ENCODE measurements at places on chromosomes 1 and 21.

DNA sequence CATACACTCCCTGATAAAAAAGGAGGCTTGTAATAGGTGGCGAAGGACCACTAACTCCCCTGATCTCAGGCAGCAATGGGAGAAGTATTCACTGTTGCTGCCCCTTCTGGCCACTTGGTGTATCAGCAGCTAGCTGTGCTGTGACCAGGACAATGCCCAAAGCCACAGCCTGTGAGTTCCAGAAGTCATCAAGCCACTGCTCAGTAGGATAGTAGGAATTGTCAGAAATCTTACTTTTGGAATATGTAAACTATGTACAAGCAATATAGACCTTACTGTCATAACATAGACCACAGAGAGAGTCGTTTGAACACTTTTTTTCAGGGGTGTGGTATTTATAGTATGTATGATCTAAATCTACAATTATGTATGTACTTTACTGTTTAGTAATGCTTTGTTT is 248.3 kb upstream of the CAMK1G start:
- DNase-seq: peak; percentile 25

- DNase-seq: peak; percentile 29
Observed at GRCh38 chr21:41442481-41443186, 16.6 kb downstream of the MX1 start.

DNA sequence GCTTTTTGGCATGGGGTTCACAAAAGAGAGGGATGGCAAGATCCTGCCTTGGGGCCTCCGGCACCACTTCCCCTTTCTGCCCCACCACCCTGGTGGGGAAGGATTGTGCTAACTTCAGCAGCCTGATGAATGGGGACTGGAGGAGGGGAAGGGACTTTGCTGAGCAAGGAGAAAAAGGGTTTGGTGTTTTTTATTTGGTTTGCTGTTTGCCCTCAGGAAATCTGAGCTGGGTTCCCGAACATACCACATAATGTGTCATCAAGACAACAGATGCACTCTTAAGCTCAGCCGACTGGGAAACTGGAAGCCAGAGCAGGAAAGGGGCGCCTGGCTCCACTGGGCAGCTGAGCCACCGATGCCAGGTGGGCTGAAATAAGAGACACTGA is 19.8 kb downstream of the OLFML2B start:
- DNase-seq: peak; percentile 90

GRCh38 chr1:185433667-185434066 is 116.6 kb upstream of the IVNS1ABP start:
- no peak for DNase-seq

GRCh38 chr1:203158423-203158822 is 17.2 kb downstream of the MYBPH start:
- DNase-seq: no peak

DNA sequence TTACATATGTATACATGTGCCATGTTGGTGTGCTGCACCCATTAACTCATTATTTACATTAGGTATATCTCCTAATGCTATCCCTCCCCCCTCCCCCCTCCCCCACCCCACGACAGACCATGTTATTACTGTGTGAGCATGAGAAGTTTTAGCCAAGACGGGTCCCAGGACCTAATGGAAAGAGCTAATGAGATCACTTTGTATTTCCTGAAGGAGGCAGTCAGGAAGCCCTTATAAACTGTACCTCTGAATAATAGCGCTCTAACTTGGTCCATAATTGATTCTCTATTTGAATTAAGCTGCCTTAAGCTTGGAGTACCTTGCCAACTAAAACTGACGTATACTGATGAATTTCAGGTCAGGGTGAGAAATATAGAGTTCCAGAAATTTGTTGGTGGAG is 4.1 kb upstream of the NEGR1 start:
- no peak for DNase-seq
